ENCODE measurements at places on chromosomes 4 and X. TPM values are rescaled to one million over a fixed set of nuclear protein-coding genes. Genes with fewer than 3 reads are reported as not detected.
A peak's percentile ranks its signal among the peaks of the same experiment; 100 is the strongest.

GRCh38 chrX:9873952-9874351, 87.7 kb downstream of the SHROOM2 start:
- DNase-seq, result peak; percentile 49

DNA sequence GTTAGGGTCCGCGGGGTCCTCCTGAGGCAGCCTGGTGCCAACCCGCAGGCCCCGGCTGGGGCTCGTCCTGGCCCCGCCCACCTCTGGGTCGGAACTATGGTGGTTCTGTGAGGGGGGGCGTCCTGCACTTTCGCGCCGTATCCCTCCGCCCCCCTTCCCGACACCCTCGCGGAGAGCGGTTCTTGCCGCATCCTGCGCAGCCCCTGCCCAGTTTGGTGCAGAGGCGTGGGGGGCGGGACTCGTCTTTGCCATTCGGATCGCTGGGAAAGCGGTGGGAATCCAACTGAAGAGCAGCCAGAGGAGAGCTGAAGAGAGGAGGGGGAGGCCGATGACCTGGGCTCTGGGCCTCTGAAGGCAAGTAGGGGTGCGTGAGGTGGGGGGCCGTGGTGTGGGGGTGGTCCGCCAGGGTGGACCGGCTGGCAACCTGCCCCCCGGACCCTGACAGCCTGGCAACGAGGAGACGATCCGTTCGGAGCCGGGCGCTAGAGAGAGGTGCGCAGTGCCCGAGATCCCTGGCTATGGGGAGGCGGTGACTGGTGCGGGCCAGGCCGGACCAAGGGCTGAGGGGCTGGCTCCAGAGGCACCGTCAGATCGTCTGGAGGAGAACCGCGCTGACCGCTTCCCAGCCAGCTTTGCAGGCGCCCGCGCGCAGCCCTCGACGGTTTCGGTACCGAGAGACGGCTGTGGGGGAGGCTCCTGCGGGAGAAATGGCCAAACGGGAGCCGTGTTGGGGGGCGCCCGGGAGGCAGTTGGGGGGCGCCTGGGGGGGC, at the start of gene GPRASP1:
TSS of gene GPRASP1 (plus strand) at position 242 of the 770 bp plus-strand sequence. CDS start 2,431 bp downstream, outside the sequence.
- peak; percentile 53 for DNase-seq

Gene CFAP47
- not detected for total RNA-seq

Gene CXCL11
- not detected for total RNA-seq

DNA sequence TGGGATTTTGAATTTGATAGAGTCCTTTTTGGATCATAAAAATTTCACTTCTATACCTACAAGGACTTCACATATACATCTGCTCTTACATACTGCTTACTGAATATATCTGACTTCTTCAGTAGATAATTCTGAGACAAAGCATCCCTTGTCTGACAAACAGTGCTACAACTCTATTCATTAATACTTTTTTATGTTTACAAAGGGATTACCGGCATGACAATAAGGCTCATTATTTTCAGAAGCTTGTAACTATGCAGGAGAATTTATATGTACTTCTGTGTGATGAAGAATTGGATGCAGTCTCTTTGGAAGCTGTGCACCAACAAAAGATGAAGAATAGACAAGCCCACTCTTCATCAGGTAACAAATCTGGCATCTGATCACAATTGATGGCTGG, 1070.3 kb downstream of the STIM2 start:
- no peak for DNase-seq

Gene CXCL13
- 0.28 TPM for total RNA-seq

GRCh38 chrX:148457279-148457678, 43.1 kb upstream of the AFF2 start:
- no peak for DNase-seq

Gene HTN3
- not detected for total RNA-seq

DNA sequence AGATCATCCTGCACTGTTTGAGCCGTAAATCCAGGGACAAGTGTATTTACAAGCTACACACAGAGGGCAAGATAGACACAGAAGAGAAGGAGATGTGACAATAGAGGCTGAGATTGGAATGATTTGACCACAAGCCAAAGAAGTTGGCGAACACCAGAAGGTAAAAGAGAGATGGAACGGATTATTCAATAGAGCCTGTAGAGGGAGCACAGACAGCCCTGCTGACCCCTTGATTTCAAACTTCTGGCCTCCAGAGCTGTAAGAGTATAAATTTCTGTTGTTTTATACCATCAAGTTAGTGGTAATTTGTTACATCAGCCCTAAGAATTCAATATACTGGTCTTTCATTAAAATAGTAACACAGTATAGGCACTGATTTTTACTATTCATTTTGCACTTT, 447.8 kb downstream of the FAT4 start:
- DNase-seq, result no peak

DNA sequence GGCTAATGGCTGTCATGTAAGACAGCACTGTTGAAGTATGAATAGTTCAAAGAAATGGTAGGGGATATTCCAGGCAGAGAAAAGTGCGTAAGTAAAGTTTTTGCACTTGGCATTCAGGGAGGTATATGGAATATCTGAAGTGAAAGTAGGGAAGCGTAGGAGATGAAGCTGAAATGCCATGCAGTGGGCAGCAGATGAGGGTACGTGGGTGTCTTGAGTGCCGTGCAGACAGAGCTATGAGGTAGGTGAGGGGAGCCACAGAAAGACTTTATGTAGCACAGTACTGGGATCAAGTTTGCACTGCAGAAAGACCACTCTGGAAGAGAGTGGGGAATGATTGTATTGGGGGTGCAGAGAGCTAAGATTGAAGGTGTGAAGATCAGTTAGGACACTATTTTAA, 5.2 kb upstream of the SCD5 start:
- no peak for DNase-seq

Gene GLRA3
- total RNA-seq, result not detected

Gene LRIT3
- total RNA-seq, result 0.46 TPM

Gene NOX1
- not detected for total RNA-seq

GRCh38 chr4:83599183-83599582, 63.3 kb downstream of the GPAT3 start:
- no peak for DNase-seq

DNA sequence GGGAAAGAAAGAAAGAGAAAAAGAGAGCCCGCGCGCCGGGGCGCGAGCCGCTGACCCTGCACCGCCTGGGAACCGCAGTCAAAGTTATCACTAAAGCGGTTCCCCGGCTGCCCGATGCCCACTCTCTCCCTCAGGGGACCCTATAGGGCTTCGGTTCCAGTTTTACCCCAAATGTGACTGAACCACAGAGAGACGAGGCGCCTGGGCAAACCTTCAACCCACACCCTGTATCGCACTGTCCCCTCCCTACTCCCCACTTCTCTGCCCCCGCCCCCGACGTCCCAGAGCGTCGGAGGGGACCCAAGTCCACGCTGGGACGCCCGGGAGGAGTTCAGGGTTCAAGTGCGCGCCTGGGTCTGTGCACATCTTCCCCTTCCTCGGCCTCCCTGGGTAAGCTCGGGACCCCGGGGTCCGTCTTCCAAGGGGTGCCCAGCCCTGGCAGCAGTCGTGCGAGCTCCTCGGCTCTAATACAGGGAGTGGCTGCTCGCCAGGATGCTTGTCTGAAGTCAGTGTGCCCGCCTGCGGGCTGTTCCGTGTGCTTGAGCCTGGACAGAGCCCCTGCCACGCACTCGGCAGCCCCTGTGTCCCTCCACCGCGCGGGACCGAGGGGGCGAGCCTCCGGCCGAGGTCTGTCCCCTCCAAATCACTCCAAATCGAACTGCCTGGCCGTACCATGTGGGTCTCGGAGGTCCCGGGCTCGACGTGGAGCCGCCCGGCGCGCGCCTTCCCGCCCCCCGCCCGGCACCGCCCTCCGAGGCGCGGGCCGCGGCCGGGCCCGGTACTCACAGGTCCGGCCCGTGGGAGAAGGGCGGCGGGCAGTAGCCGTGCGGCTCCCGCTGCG, 960 bp downstream of the TRPC3 start:
- DNase-seq, result peak; percentile 38

- DNase-seq, result peak; percentile 49
These were observed 7.9 kb downstream of the BDH2 start for GRCh38 chr4:103091601-103092223.

DNA sequence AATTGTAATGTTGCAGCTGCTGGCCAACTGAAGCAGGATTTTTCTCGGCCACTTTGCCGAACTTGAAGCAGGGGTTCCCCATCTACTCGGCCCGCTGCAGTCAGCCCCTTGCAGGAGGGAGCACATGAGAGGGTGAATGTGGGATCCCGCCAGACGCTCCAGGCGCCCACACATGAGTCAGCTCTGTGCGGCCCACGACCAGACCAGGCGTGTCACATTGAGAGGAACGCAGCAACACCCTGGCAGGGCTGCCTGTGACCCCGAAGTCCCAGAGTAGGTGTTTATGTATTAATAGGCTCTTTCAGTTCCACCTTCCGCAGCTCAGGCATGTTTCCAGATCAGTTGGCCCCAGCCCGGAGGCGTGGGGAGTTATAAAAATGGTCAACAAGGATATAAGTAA, 344.7 kb upstream of the PABPC4L start:
- no peak for DNase-seq

- DNase-seq, result no peak
These were observed 1.2 kb downstream of the PPARGC1A start for GRCh38 chr4:23888421-23889319.

- no peak for DNase-seq
These were observed 71.6 kb upstream of the SH3RF1 start for GRCh38 chr4:169342159-169342860.

Gene PRDX4
- total RNA-seq, result 33.8 TPM

GRCh38 chrX:1518512-1518911, 18.5 kb downstream of the P2RY8 start:
- DNase-seq, result no peak

Gene GASK1B
- not detected for total RNA-seq

GRCh38 chr4:112266823-112267222, 18.9 kb downstream of the TIFA start:
- no peak for DNase-seq

- DNase-seq, result no peak
These were observed 172.1 kb downstream of the AFF2 start for GRCh38 chrX:148672517-148672916.

Gene GUCY1A1
- total RNA-seq, result 0.29 TPM

Gene AADAT
- not detected for total RNA-seq

Gene TBX22
- total RNA-seq, result not detected

DNA sequence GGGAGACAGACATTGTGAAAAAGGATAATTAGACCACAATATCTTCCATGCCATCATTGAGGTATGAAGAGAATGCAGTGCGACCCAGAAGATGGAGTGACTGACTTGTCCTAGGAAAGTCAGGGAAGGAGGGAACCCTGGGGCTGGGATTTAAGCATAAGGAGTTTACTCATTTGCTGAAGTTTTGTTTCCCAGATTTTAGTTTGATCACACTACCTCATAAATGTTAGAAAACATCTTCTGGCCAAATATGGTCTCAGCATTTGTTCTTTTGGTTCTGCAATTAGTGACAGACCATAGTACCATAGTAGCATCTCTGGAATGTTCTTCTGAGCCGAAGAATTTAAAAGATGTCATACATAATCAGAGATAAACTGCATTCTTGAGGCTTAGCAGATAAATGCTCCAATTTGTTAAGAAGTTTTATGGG, 96.5 kb upstream of the PGRMC2 start:
- no peak for DNase-seq

Gene CD40LG
- 36.1 TPM for total RNA-seq

Gene C4orf17
- not detected for total RNA-seq

Gene PCDH18
- not detected for total RNA-seq

GRCh38 chrX:5829060-5829459, 399.6 kb downstream of the NLGN4X start:
- no peak for DNase-seq

GRCh38 chr4:67581913-67582312, 23.4 kb downstream of the STAP1 start:
- DNase-seq, result no peak

DNA sequence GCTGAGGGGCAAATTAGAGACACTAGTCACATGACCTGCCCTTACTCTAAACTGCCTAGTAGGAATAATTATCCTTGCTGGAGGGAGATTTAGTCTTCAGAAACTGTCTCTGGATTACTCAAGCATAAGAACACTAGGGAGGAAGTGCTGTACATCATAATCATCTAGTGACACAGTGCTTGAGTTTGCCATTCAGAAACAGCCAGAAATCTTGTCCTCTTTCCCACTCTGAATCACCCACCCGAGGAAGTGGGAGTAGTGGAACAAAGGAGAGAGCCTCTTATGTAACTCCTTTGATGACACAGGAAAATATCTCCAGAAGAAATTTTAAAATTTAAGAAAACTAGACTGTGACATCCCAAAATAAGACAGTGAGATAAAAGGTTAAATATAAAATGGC, 69.3 kb upstream of the PCDH19 start:
- DNase-seq, result no peak

DNA sequence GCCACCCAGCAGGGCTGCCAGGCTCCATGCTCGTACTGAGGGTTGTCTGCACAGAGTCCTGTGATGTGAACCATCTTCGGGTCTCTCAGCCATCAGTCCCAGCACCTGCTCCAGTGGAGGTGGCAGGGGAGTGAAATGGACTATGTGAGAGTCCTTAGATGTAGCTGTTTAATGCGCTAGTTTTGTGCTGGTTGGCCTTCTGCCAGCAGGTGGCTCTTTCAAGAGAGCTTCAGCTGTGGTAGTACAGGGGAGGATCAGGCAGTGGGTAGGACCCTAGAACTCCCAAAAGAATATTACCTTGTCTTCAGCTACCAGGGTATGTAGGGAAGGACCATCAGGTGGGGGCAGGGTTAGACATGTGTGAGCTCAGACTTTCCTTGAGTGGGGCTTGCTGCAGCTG, 1066.0 kb downstream of the GLUD2 start:
- no peak for DNase-seq

- no peak for DNase-seq
These were observed 172.6 kb upstream of the PSAPL1 start for GRCh38 chr4:7607156-7607910.

Gene RHOXF2
- total RNA-seq, result not detected

Gene PLK4
- total RNA-seq, result 44.7 TPM

- no peak for DNase-seq
These were observed 3.9 kb downstream of the FGF2 start for GRCh38 chr4:122830426-122831095.
